Cardiac muscle cell (in vitro differentiated cells and primary cell): ENCODE measurements at places on chromosomes 3 and 15. TPM values are rescaled to one million over a fixed set of nuclear protein-coding genes. Genes with fewer than 3 reads are reported as not detected.

CCPG1 gene
- 19.4 and 25.1 TPM in 2 replicates for total RNA-seq

SLC15A2 gene
- 0.28 and 2.7 TPM in 2 replicates for total RNA-seq

CHRM5 gene
- total RNA-seq, result not detected in 2 replicates

TRIM42 gene
- total RNA-seq, result not detected in 2 replicates

FOXL2 gene
- total RNA-seq, result 0.25 TPM in 1 of 2 replicates, not detected in the other

ALCAM gene
- total RNA-seq, result 17.1 and 28.9 TPM in 2 replicates

CEMIP gene
- total RNA-seq, result 0.12 and 0.18 TPM in 2 replicates

DAZL gene
- total RNA-seq, result not detected in 2 replicates

ONECUT1 gene
- total RNA-seq, result 0.18 TPM in 1 of 2 replicates, not detected in the other

LSMEM2 gene
- total RNA-seq, result 26.4 and 29.2 TPM in 2 replicates

RHOV gene
- total RNA-seq, result 0.35 and 1.2 TPM in 2 replicates

CERS3 gene
- total RNA-seq, result 0.85 TPM in 1 of 2 replicates, not detected in the other

UBAP1L gene
- 3.7 and 5.1 TPM in 2 replicates for total RNA-seq

PDZRN3 gene
- total RNA-seq, result 81.9 and 94.7 TPM in 2 replicates

ADAMTS7 gene
- total RNA-seq, result 20.4 and 35.3 TPM in 2 replicates

ERC2 gene
- total RNA-seq, result 8.5 and 29.0 TPM in 2 replicates

CD276 gene
- total RNA-seq, result 119 and 172 TPM in 2 replicates

PSTPIP1 gene
- 0.63 TPM in 1 of 2 replicates, not detected in the other for total RNA-seq

ZKSCAN7 gene
- total RNA-seq, result 24.9 and 27.4 TPM in 2 replicates

ANKUB1 gene
- total RNA-seq, result not detected in 2 replicates

TF gene
- total RNA-seq, result 0.11 and 0.33 TPM in 2 replicates

CCDC54 gene
- not detected in 2 replicates for total RNA-seq

CACNA2D2 gene
- total RNA-seq, result 6.8 and 8.7 TPM in 2 replicates

CNTN3 gene
- total RNA-seq, result 0.09 and 0.18 TPM in 2 replicates

MAP3K13 gene
- total RNA-seq, result 18.0 and 19.1 TPM in 2 replicates

SH2D7 gene
- total RNA-seq, result not detected in 2 replicates

KCNAB1 gene
- total RNA-seq, result 0.06 TPM in 1 of 2 replicates, not detected in the other

CHDH gene
- 11.5 and 36.1 TPM in 2 replicates for total RNA-seq

TMEM42 gene
- 25.5 and 27.3 TPM in 2 replicates for total RNA-seq

GYG1 gene
- 11.2 and 24.5 TPM in 2 replicates for total RNA-seq

UTS2B gene
- 0.32 TPM in 1 of 2 replicates, not detected in the other for total RNA-seq

GPR149 gene
- total RNA-seq, result not detected in 2 replicates

SAXO2 gene
- total RNA-seq, result 7.0 and 9.3 TPM in 2 replicates
